ENCODE measurements at places on chromosomes 7 and 10. TPM values are rescaled to one million over a fixed set of nuclear protein-coding genes. Genes with fewer than 3 reads are reported as not detected.

GRCh38 chr10:35480142-35480541 lies 125.0 kb upstream of the GJD4 start:
- no peak for DNase-seq

RSPH10B2 gene
- not detected for total RNA-seq

DNA sequence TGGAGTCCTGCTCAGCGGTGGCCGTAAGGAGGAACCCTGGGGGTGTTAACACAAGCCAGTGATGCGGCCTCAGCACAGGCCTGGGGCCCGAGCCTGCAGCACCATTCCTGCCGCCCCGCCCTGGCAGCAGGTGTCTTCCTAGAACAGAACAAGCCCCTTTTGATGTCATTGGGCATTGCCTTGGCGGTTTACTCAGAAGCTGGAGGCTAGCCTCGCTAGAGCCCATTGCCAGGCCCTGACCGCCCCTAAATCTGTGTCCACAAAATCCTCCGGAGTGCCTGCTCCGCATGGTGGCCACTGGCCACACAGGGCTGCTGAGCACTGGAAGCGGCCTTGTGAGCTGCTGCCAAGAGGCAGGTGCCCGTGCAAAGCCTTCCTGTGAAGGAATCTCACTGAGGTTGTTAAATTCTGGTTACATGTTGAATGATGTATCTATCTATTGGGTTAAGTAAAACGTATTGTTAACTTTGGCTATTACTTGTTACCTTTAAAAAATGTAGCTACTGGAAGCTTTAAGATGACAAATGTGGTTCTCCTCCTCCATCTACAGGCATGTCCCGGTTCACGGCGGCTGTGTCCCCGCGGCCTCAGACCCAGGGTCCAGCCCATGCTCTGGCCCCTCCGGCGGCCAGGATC lies 1.2 kb upstream of the INPP5A start:
- DNase-seq: peak; percentile 39

DNA sequence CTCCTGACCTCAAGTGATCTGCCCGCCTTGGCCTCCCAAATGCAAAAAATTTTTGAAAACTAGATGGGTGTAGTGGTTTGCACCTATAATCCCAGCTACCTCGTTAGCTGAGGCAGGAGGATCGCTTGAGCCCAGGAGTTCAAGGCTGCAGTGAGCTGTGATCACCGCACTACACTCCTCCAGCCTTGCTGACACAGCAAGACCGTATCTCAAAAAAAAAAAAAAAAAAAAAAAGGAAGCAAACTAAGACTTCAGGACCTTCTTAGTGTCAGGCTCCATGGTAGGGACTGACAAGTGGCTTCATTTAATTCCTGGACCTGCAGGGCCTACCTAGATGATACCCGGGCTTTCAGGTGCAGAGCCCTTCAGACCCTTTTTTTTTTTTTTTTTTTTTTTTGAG lies 2.5 kb downstream of the POP7 start:
- DNase-seq: no peak

CYP26C1 gene
- total RNA-seq: not detected

GRCh38 chr7:137413901-137414300 lies 70.4 kb upstream of the PTN start:
- DNase-seq: no peak

DNA sequence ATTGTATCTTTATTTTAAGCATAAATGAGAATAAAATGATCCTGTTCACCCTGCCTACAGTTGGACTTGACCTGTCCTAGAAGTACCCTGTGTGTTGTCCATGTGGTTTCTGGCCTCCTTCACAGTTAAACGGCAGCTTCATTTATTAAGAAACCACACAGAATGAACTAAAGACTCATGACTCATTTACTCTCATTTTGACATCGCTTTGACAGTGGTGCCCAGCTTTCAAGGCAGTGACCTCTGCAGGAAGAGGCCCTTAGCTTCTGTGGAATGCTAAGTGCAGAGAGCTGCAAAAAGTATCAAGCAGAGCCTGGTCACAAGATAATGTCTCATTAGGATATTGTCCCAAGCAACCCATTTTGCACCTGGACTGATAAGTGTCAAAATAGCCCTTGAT lies 93.4 kb downstream of the AVL9 start:
- DNase-seq: no peak

DNA sequence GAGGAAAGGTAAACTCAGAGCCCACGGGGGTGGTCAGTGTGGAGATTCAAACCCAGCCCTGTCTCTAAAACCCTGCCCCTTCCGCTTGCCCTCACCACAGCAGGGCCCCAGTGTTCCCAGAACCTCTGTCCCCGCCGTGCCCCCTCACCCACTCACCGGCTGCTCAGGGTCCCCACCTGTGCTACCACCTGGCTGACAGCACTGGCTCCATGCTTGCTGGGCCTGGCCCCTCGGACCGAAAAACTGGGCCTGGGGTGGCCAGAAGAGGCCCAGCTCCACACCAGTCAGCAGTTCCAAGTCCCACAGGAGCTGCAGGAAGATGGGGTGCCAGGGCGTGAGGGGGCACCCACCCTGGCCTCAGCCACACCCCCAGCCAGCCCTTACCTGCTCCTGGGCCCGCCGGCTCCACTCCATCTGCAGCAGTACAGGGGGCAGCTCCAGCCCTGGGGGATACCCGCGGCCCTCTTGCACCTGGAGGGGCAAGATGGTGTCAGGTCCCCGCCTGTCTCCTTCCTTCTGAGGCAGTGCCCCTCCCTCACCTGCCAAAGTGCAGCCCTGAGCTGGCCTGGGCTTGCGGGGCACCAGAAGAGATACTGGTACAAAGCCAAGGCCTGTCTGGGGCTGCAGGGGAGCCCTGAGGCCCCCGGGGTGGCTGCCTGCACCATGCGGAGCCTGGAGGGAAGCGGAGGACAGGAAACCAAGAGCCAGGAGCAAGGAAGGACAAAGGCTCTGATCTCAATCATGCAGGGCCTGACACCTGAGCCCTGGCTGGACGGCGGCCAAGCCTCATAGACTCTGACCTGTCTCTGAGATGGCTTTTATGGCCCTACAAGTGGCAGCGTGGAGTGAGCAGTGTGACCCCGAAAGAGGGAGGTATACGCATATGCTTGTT lies 11.7 kb downstream of the ATP6V1F start:
- DNase-seq: no peak

DNA sequence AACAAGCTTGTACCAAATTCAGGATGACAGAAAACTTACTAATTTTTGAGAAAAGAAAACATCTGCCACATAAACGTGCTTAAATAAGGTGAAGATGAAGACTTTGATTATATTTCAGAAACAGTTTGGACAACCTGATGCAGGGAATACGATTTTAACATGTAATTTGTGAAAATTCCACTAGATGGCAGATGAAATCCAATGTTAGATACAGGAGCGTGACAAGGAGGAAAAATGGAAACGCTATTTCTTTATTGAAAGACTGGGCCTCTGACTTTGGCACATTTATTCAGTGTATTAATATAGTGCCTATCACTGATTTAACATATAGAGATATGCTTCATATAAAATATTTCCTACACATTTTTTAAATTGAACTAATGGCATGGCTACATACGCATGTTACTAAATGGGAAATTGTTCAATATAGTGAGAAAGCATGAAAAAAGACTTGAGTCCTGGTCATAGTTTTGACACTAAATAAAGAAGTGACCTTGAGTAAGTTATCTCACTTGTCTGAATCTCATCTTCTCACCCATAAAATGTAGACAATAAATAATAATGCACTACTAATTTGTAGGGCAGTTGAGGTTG lies 60.7 kb downstream of the CD36 start:
- DNase-seq: no peak

- no peak for DNase-seq
Observed at GRCh38 chr7:69334701-69335100, 263.6 kb upstream of the AUTS2 start.

GRID2IP gene
- total RNA-seq: 1.8 TPM

- DNase-seq: no peak
Observed at GRCh38 chr10:20877554-20877953, 19.6 kb downstream of the NEBL start.

GRCh38 chr10:873020-873419 lies 58.5 kb downstream of the LARP4B start:
- no peak for DNase-seq

DNA sequence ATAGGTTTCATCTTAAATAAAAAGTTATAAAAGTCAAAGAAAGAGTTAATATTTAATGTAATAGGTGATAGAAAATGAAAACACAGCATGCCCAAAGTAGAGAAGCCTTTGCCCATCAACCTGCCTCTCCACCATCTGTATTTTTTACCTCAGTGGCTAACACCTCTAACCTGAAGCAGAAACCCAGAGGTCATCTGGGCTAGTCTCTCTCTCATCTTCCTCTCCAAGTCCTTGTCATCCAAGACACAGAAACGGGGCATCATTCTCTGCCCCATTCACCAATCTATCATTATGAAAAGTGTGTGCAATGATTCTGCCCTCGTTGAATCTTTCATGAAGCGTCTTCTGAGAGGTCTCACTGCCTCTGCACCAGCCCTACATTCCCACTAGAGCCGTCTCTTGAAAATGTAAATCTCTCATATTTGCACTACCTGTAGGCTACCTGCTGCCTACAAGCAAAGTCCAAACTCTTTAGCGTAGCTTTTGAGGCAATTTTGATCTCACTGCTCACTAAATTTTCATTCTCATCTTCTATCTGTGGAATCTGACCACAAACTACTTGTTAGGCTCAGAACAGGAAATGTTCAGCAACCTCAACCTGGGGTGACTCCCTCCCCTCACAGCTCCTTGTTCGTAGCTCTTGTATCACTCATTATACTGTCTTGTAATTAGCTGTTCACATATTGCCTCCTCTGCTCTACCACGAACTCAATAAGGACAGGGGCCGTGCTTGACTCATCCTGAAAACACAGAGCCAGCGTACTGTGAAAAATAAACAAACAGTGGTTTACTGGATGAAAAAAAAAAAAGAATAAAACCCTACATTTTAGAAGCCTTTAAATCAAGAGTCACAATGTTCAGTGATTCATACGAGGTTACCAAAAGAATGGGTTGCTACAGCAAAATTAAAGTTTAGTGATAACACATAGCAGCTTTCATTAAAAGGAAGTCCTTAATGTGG lies 83.1 kb downstream of the CTNNA3 start:
- no peak for DNase-seq

GRCh38 chr7:17019106-17019505 lies 137.3 kb upstream of the AGR3 start:
- DNase-seq: no peak

DNA sequence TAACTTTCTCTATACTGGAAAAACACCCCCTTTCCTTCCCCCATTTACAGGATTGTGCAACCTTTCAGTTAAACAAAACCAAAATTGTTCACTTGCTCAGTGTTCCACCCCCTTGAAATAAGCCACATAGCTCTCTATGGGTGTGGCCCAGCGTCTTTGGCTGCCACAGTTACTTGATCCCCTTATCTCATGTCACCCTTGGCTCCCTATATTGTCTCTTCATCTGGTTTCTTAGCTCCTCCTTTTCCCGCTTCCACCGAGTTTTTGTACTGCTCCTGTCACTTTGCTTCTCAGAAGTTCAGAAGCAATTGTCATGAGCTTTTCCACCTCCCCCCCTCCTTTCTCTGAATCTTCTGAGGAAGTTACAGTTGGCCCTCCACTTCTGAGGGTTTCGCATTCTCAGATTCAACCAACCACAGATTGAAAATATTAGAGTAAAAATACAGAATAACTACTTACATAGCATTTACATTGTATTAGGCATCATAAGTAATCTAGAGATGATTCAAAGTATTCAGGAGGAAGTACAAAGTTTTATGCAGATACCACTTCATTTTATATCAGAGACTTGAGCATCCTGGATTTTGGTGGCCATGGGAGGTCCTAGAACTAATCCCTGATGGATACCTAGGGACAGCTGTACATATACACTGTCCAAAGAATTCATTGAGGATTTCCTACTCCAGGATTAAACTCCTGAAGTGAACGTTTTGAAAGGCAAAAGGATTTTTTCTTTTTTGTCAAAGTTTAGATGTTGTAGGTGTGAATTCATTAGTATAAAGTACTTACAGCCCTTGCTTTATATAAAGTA lies 60.4 kb downstream of the ADD3 start:
- no peak for DNase-seq

NKX1-2 gene
- total RNA-seq: not detected

- no peak for DNase-seq
Observed at GRCh38 chr10:98405422-98405821, 9.6 kb downstream of the PYROXD2 start.

MBLAC1 gene
- total RNA-seq: 7.0 TPM

DNA sequence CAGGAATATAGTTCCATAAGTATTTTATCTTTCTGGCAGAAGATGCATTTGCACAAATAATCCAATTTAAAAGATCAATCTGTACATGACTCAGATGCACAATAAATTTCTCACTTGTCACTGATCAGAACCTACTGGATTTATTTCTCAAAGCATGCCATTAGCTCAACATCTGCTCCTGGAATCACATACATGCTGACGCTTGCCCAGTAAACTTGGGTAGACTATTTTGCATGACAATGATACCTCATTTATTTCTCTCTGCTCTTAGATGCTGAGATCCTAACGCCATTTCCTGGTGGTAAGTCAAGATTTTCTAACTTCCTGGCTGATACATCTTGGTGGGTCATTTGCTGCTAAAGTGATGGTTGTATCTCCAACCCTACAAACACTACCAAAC lies 33.8 kb upstream of the C10orf120 start:
- DNase-seq: no peak

DNA sequence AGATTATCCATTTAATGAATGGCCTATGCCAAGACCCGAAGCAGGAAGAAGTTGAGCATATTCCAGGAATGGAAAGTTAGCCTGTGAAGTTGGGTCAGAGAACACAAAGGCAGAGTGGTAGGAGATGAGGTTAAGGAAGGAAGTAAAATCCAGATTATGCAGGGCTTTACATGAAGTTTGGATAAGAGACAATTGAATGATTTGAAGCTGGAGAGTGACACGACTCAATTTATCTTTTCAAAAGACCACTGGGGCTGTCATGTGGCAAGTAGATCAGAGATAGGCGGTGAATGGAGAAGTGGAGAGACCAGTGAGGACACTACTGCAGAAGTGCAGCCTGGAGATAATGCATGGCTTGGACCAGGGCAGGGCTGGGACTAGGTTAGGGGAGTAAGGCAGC lies 7.2 kb upstream of the CNOT4 start:
- no peak for DNase-seq

GRCh38 chr10:99537086-99537988 lies 4.6 kb downstream of the NKX2-3 start:
- no peak for DNase-seq

- no peak for DNase-seq
Observed at GRCh38 chr7:22713463-22713862, 13.5 kb upstream of the IL6 start.

DNA sequence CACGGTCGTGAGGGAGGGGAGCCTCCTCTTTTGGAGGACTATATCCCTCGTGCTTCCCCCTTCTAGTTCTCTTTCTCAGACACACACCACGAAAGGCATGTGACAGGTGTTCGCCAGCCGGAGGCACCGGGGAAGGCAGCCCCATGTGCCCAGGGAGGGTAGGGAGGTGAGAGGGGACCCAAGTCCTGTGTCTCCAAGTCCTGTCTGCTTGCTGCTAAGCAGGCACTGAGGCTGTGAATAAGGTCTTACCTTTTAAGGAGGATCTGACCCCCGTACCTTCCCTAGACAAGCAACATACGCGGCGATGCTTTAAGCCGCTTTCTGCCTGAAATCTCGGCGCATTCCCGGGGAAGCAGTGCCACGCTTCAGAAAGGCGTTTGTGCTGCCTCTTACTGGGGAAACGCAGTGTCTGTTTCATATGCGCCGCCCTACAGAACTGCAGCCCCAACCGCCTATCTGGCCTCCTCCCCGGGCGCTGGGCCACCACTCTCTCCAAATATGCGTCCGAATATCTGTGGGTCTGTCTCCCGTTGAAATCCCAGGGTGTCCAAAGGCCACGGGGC lies 770 bp downstream of the PLXNA4 start:
- DNase-seq: peak; percentile 29

VPS26A gene
- 35.3 TPM for total RNA-seq
